Naive thymus-derived CD8-positive, alpha-beta T cell (primary cell): ENCODE measurements at places on chromosomes 12 and 14. TPM values are rescaled to one million over a fixed set of nuclear protein-coding genes. Genes with fewer than 3 reads are reported as not detected.

- no peak overlapping the region for H3K4me3 ChIP-seq
- H3K27me3 ChIP-seq: peaks cover 47% of the 10 kb centered on the region
- no peak for DNase-seq
- H3K36me3 ChIP-seq: peaks cover 2% of the 10 kb centered on the region
Observed at GRCh38 chr14:104972301-104973134, 5.7 kb downstream of the AHNAK2 start.

SCN8A gene
- total RNA-seq: 1.1 TPM

OR6C68 gene
- not detected for total RNA-seq

SLC25A21 gene
- not detected for total RNA-seq

- peaks cover 29% of the 10 kb centered on the region for H3K27me3 ChIP-seq
- H3K27ac ChIP-seq: no peak overlapping the region
- DNase-seq: no peak
- H3K4me3 ChIP-seq: no peak overlapping the region
- no peaks in the 10 kb centered on the region for H3K4me1 ChIP-seq
- no peaks in the 10 kb centered on the region for H3K36me3 ChIP-seq
Observed at GRCh38 chr12:130559806-130560205, 156.3 kb downstream of the RIMBP2 start.

GRCh38 chr12:95435355-95435754 is 38.6 kb upstream of the METAP2 start:
- no peak overlapping the region for H3K4me3 ChIP-seq
- DNase-seq: no peak
- H3K27ac ChIP-seq: no peak overlapping the region
- H3K27me3 ChIP-seq: peaks cover 4% of the 10 kb centered on the region
- H3K4me1 ChIP-seq: no peaks in the 10 kb centered on the region
- H3K36me3 ChIP-seq: no peaks in the 10 kb centered on the region

- H3K27ac ChIP-seq: peak overlapping the region; percentile 94
- H3K27me3 ChIP-seq: no peaks in the 10 kb centered on the region
- peaks cover 67% of the 10 kb centered on the region for H3K4me1 ChIP-seq
- peak overlapping the region; percentile 71 for H3K4me3 ChIP-seq
Observed at GRCh38 chr14:21924479-21924878, 250.9 kb upstream of the OR4E1 start.

GRIN2B gene
- not detected for total RNA-seq

- H3K36me3 ChIP-seq: no peaks in the 10 kb centered on the region
- no peaks in the 10 kb centered on the region for H3K27me3 ChIP-seq
- H3K4me3 ChIP-seq: peak overlapping the region; percentile 99
- H3K27ac ChIP-seq: peak overlapping the region; percentile 98
- H3K4me1 ChIP-seq: peaks cover 42% of the 10 kb centered on the region
Observed at GRCh38 chr12:101829639-101830366, 956 bp downstream of the GNPTAB start.

DNA sequence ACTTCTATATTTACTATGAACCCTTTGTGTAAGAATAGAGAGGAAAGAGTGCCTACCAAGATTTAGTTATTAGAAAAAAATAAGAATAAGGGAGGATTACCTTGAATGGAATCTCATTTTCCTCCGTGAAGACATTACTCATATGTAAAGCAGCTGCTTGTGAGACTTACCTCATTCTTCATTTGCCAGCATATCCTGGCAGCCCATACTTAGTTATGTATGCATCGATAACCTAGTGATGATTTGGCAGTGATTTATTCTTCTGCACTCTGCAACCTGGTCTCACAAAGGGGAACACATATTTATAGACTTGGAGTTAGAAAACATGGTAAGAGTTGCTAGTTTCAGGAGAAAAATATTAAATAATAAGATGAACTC is 56.8 kb downstream of the LRFN5 start:
- H3K4me3 ChIP-seq: no peak overlapping the region
- H3K4me1 ChIP-seq: no peaks in the 10 kb centered on the region
- no peaks in the 10 kb centered on the region for H3K36me3 ChIP-seq

DNA sequence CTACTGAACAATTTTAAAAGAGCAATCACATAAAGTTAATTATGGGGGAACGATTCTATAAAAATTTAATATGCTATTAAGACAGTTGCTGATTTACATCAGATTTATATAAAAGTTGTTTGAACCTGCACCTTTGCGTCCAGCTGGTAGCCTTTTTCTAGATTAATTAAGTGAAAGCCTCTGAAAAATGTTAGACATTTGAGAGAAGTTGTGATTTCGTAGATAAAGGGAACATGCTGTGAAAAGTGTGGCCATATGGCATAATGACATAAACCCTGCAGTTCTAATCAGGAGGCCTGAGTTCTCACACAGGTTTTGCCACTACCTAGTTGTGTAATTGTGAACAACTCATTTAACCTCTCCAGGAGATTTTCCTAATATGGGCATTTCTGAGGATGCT is 187.2 kb downstream of the TMTC2 start:
- peaks cover 4% of the 10 kb centered on the region for H3K4me1 ChIP-seq
- H3K27me3 ChIP-seq: no peaks in the 10 kb centered on the region
- no peak for DNase-seq
- H3K27ac ChIP-seq: no peak overlapping the region
- no peak overlapping the region for H3K4me3 ChIP-seq

DNA sequence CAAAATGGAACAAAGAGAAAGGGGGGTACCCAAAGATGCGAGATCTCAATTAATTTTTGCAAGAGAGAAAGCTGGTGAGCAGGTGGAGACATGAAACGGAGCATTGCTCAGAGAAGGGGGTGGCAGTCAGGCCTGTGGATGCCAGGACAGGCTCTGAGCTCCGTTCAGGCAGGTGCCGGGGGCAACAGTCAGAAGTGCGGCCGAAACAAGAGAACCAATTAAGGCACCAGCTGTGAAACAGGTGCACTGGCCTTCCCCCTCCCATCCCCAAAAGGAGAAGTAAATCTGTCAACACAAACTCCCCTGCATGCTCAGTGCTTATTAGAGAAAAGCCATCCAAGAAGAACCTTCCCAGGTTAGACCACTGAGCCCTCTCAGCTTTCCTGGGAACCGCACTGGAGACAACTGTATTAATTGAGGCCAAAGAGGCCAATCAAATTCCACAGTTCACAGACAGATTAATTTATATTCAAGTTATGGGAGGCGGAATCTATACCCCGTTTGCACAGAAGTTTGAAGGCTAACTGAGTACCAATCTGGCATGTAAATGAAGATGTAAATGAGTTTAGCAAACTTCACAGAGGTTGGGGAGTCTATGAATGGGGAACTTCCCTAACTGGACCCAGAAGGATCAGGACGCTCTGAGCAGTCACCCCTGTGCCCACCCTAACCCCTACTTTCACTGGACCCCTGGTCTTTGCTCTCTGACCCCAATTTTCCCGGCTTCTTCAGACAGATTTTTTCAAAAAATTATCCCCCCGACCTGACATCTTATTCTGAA is 20.9 kb downstream of the OAS2 start:
- peaks cover 66% of the 10 kb centered on the region for H3K36me3 ChIP-seq
- no peak for DNase-seq
- H3K27ac ChIP-seq: peak overlapping the region; percentile 56
- no peaks in the 10 kb centered on the region for H3K27me3 ChIP-seq
- no peak overlapping the region for H3K4me3 ChIP-seq
- peaks cover 11% of the 10 kb centered on the region for H3K4me1 ChIP-seq

DNA sequence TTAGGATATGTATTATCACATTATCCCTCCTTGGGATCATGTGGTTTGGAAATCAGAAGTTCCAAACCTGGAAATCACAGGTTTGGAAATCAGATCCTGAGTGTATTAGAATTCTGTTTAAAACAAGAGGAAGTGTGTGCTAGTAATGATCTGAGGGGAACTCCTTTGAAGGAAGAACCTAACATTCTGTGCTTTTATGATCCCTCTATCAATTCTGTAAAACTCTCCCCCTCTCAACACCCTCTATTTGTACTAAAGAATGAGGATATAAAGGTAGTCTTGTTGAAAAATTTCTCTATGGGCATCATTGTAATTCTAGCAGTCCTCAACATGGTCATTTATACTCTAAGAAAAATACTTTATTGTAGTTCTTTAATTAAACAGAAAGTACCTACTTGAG is 97.4 kb downstream of the SRGAP1 start:
- no peak overlapping the region for H3K27ac ChIP-seq
- H3K27me3 ChIP-seq: no peaks in the 10 kb centered on the region
- no peaks in the 10 kb centered on the region for H3K4me1 ChIP-seq
- no peak for DNase-seq

DNA sequence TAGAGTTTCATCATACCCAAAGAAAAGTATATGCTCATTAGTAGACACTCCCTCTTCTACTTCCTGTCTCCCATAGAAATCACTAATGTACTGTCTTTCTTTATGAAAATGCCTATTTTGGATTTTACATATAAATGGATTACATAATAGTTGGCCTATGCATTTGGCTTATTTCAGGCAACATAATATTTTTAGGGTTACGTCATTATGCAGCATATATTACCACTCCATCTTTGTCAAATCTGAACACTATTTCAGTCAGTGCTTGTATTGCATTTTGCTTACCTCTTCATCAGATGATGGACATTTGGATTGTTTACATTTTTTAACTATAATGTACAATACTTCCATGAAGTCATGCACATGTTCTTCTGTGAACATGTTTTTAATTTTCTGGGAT is 1406.1 kb downstream of the LRFN5 start:
- H3K4me3 ChIP-seq: no peak overlapping the region
- H3K4me1 ChIP-seq: no peaks in the 10 kb centered on the region
- H3K27ac ChIP-seq: no peak overlapping the region
- H3K27me3 ChIP-seq: no peaks in the 10 kb centered on the region
- DNase-seq: no peak

DNA sequence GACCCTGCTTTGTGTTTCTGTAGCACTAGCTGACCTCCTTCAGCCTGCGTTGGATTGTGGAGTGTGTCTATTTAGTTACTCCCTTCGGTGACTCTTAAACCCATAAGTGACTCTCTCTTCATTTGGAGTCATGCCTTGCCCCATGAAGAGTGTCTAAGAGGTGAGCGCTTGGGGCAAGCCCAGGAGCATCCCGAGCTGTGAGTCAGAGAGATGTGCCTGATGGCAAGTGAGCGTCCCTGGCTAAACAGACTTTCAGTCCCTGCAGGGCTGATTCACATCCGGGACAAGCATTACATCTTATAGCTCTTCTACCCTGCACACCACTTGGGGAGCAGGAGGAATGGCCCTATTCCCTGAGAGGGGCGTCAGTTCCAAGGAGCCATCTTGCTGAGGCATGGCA is 24.3 kb upstream of the ATF1 start:
- H3K27ac ChIP-seq: no peak overlapping the region
- H3K36me3 ChIP-seq: peaks cover 95% of the 10 kb centered on the region
- no peaks in the 10 kb centered on the region for H3K4me1 ChIP-seq
- no peak for DNase-seq

GRCh38 chr14:90388437-90388836 is 8.4 kb upstream of the CALM1 start:
- DNase-seq: no peak
- H3K4me1 ChIP-seq: peaks cover 21% of the 10 kb centered on the region
- H3K27me3 ChIP-seq: no peaks in the 10 kb centered on the region
- H3K27ac ChIP-seq: no peak overlapping the region
- H3K4me3 ChIP-seq: no peak overlapping the region
- H3K36me3 ChIP-seq: no peaks in the 10 kb centered on the region

- peaks cover 16% of the 10 kb centered on the region for H3K4me1 ChIP-seq
- H3K27me3 ChIP-seq: peaks cover 4% of the 10 kb centered on the region
- H3K4me3 ChIP-seq: peak overlapping the region; percentile 78
- H3K36me3 ChIP-seq: peaks cover 1% of the 10 kb centered on the region
- DNase-seq: no peak
Observed at GRCh38 chr14:24673059-24673458, 39.1 kb upstream of the GZMB start.

GRCh38 chr14:86357876-86358275 is 827.9 kb downstream of the FLRT2 start:
- DNase-seq: no peak
- no peaks in the 10 kb centered on the region for H3K36me3 ChIP-seq
- H3K4me1 ChIP-seq: no peaks in the 10 kb centered on the region
- H3K27ac ChIP-seq: no peak overlapping the region
- H3K27me3 ChIP-seq: no peaks in the 10 kb centered on the region
